ENCODE measurements at places on chromosomes 13 and 19.

DNA sequence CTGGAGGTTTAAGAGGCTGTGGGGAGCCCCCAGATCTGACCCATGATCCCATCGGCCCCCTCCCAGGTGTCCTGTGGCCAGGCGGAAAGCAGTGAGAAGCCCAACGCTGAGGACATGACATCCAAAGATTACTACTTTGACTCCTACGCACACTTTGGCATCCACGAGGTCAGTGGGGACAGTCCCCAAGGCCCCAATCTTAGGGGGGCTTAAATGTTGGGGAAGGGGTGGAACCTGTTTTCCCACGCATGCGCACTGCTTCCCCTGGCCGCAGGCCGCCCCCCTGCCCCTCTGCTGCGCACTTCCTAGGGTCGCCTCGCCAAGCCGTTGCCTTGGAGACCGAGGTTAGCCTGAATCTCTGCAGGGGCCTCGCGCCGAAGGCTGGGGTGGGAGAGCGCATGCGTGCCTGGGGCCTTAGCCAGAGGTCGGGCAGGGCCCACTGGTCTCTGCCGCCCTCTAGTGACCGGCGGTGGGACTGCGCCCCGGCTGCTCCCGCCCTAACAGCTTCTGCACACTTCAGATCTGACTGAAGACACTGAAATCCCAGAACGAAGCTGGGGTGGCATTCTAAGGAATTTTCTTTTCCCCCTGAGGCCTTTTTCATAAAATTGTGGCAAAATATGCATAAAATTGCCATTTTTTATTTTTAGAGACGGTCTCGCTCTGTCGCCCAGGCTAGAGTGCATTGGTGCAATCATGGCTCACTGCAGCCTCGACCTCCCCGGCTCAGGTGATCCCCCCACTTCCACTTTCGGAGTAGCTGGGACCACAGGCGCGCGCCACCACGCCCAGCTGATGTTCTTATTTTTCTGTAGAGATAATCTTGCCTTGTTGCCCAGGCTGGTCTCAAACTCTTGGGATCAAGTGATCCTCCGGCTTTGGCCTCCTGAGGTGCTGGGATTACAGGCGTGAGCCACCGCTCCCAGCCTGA, 3.6 kb downstream of the PRMT1 start:
- H3K27me3 ChIP-seq = no peaks in the 10 kb centered on the region
- H3K4me1 ChIP-seq = peaks cover 30% of the 10 kb centered on the region
- DNase-seq = peak; percentile 96
- peak overlapping the region; percentile 81 for H3K27ac ChIP-seq
- H3K36me3 ChIP-seq = peaks cover 45% of the 10 kb centered on the region
- peak overlapping the region; percentile 98 for H3K4me3 ChIP-seq

GRCh38 chr19:56577719-56578602, 10.7 kb downstream of the ZNF470 start:
- H3K36me3 ChIP-seq = peaks cover 73% of the 10 kb centered on the region
- H3K4me1 ChIP-seq = no peaks in the 10 kb centered on the region
- no peaks in the 10 kb centered on the region for H3K27me3 ChIP-seq
- H3K27ac ChIP-seq = no peak overlapping the region
- H3K4me3 ChIP-seq = no peak overlapping the region
- no peak for DNase-seq

DNA sequence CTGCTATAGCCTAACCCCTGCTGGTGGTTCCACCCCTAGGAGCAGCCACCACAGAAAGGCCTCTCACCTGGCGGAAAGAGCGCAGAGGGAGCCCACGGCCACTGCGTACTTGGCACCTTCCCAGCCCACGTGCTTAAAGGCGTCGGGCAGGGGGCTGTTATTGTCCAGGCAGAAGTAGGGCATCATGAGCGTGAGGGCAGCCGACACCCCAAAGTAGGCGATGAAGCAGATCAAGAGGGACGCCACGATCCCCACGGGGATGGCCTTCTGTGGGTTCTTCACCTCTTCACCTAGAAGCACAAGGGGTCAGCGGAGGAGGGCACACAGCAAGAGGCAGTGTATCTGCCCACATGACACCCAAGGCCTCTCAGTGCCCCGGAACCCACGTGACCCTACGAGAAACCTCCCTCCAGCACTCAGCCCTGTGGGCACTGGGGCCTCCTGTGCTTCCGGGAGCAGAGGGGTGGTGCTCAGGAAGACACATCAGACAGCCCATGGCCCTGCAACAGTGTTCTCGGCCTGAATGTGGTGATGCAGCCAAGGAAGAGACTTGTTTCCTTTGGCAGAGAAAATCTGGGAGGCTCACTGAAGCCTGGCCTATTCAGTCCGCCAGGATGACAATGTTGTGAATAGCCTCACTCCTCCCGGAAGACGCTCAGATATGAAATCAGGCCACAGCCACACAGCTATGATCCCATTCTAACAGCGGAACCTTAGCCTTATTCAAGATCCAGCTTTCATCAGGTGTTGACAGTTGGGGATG, 72.1 kb downstream of the SLC7A1 start:
- no peak for DNase-seq
- no peaks in the 10 kb centered on the region for H3K4me1 ChIP-seq
- H3K27me3 ChIP-seq = no peaks in the 10 kb centered on the region
- H3K27ac ChIP-seq = no peak overlapping the region
- H3K36me3 ChIP-seq = peaks cover 66% of the 10 kb centered on the region

DNA sequence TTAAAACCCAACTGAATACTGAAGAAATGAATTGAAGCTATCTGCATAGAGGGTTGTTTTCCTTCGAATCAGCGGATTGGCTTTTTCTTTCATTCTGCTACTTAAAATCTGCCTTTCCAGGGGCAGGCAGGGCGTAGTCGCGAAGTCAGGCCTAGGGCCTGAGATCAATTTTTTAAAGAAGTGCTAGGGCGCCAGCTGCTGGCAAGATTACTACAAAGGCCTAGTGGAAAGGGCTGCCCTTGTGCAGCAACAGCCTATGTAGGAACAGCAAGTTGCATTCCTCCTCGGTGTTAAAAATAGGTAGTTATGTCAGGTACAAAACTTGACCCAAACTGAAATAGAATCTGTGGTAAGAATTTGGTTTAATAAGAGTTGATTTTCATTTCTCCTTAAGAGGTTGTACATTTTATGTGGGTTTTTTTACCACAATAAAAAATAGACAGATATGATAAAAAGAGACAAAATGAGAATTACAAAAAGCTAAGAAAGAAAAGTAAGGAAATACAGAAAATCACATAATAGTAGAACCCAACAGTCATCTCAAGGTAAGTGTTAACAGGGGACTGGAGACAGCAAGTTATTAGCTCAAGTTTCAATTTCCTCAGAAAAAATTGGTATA, 9.5 kb upstream of the URAD start:
- no peaks in the 10 kb centered on the region for H3K4me1 ChIP-seq
- H3K36me3 ChIP-seq = no peaks in the 10 kb centered on the region
- DNase-seq = peak; percentile 60
- no peaks in the 10 kb centered on the region for H3K27me3 ChIP-seq

GRCh38 chr13:48979892-48980291, 4.2 kb downstream of the FNDC3A start:
- DNase-seq = no peak
- peaks cover 24% of the 10 kb centered on the region for H3K36me3 ChIP-seq
- H3K4me1 ChIP-seq = peaks cover 40% of the 10 kb centered on the region
- no peaks in the 10 kb centered on the region for H3K27me3 ChIP-seq
- peak overlapping the region; percentile 45 for H3K4me3 ChIP-seq
- H3K27ac ChIP-seq = peak overlapping the region; percentile 68

DNA sequence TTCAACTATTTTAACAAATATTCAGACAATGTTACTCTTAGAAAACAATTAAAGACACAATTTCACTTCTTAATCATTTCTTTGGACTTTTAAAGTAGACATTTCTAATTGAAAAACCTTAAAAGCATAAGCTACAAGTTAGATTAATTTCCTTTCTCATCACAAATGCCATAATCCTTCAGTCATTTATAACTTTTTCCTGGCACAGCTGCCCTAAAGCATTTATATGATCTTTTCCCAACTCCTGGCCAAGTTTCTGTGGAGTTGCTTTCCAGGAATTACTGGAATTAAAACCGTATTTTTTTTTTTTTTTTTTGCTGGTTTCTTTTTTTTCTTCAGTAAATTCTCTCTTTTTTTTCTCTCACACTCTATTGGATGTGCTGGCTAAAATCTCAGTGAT, 615.9 kb downstream of the TBC1D4 start:
- H3K27ac ChIP-seq = no peak overlapping the region
- no peak overlapping the region for H3K4me3 ChIP-seq
- no peaks in the 10 kb centered on the region for H3K36me3 ChIP-seq

DNA sequence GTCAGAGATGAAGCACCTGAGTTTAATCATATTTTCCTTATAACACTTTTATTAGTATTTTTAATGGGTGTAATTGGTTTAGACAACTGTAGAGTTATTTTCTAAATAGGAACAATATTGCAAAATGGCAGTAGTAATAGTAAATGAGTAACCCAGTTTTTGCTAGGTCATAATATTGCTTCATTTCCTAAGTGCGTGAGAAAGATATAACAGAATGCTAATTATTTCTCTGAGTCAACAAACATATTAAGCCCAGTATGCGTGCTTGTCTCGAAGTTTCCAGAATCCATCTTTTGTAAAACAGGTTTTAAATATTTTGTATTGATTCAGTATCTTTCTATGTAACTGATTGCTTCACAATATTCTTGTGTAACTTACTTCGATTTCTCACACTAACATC, 315.3 kb downstream of the MYO16 start:
- no peak for DNase-seq
- no peaks in the 10 kb centered on the region for H3K36me3 ChIP-seq
- peaks cover 2% of the 10 kb centered on the region for H3K27me3 ChIP-seq
- H3K27ac ChIP-seq = no peak overlapping the region

DNA sequence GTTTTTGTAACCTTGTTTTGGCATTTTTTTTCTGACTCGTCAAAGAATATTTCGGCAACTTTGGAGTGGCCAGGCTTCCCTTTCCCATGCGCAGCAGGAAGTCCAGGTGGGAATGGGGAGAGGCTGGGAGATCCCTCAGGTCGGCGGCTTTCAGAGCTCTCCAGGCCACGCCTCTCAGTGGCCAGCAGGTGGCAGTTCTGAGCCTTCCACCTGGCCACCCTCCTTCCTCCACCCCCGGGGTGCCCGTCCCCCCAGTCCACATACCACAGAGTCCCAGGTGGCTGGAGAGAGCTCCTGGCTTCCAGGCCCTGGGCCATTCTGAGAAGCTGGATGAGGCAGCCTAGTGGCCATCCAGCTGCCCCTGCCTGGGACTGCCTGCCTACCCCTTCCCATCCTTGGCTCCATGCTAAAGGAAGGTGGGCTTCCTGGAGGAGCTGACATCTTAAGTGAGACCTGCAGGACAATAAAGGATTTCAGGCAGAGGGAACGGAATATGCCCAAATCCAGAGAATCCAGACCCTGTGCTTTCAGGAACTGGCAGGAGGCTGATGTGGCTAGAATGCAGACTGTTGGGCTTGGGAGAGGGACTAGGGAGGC, 46.3 kb downstream of the CCNE1 start:
- no peak overlapping the region for H3K4me3 ChIP-seq
- H3K27me3 ChIP-seq = peaks cover 3% of the 10 kb centered on the region
- H3K4me1 ChIP-seq = peaks cover 3% of the 10 kb centered on the region
- DNase-seq = peak; percentile 55

- H3K4me1 ChIP-seq = peaks cover 34% of the 10 kb centered on the region
- peak; percentile 92 for DNase-seq
- peaks cover 4% of the 10 kb centered on the region for H3K36me3 ChIP-seq
- H3K27me3 ChIP-seq = peaks cover 2% of the 10 kb centered on the region
- H3K27ac ChIP-seq = no peak overlapping the region
Measured at GRCh38 chr19:8578642-8579265, 1.5 kb upstream of the MYO1F start.

DNA sequence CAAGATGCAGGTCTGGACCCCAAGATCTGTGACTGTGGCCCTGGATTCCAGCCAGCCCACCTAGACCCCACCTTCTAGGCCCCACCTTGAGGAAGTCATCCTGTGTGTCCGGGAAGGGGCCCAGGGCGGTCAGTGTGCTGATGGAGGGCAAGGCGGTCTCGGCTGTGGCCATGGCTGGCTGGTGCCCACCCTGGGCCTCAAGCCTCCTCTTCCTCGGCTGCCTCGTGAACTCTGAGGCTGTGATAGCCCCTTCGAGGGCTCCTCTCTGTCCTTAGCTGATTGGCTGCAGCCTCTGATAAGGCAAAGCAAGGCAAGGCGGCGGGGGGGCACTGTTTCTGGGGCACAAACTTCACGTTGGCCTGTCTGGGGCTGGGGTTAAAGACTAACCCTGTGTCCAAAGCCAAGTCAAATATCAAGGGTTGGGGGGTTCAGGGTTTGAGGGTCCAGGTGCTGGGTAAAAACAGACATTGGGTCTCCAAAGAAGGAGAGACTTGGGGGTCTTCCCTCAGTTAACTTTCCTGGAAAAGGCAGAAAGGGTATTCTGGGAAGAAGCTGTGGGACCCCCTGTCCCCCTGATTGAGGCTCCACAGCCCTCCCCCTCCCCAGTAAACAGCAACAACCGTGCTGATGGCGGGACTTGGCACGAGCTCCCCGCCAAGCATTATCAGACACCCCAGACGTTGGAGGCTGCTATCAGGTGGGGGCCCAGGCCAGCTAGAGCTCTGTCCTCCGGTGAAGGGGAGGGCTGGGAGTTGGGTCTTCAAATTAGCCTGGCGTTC, at the start of gene KLF1:
Gene KLF1, minus strand, starts transcription at position 233 of the 779 bp plus-strand sequence. Its CDS starts 61 bp downstream, at position 172.
- peaks cover 3% of the 10 kb centered on the region for H3K36me3 ChIP-seq
- peaks cover 22% of the 10 kb centered on the region for H3K4me1 ChIP-seq
- no peaks in the 10 kb centered on the region for H3K27me3 ChIP-seq
- peak within 1 kb of the TSS; percentile 64 for H3K4me3 ChIP-seq
- no peak within 1 kb of the TSS for H3K27ac ChIP-seq

DNA sequence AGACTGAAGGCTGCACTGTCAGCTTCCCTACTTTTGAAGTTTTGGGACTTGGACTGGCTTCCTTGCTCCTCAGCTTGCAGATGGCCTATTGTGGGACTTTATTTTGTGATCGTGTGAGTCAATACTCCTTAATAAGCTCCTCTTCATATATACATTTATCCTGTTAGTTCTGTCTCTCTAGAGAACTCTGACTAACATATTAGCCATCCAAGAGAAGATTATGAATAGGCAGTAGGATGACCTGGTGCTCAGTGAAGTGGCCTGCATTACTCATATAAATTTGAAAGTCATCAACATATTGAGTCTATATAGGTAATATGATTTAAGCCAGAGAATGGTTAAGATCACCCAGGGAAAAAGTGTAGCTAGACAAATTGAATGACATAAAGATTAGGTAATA, 136.3 kb upstream of the UFM1 start:
- DNase-seq = no peak
- no peak overlapping the region for H3K27ac ChIP-seq
- H3K27me3 ChIP-seq = no peaks in the 10 kb centered on the region
- no peaks in the 10 kb centered on the region for H3K36me3 ChIP-seq

GRCh38 chr13:103883698-103884097, 817.5 kb upstream of the SLC10A2 start:
- DNase-seq = no peak
- H3K27me3 ChIP-seq = no peaks in the 10 kb centered on the region
- no peak overlapping the region for H3K4me3 ChIP-seq
- no peaks in the 10 kb centered on the region for H3K36me3 ChIP-seq
- H3K27ac ChIP-seq = no peak overlapping the region

GRCh38 chr13:98514288-98514687, 62.6 kb downstream of the STK24 start:
- H3K4me3 ChIP-seq = peak overlapping the region; percentile 7
- peak overlapping the region; percentile 93 for H3K27ac ChIP-seq
- peaks cover 72% of the 10 kb centered on the region for H3K36me3 ChIP-seq
- H3K27me3 ChIP-seq = no peaks in the 10 kb centered on the region

Data from activated CD8-positive, alpha-beta T cell treated with anti-CD3 and anti-CD28 coated beads for 36 hours (primary cell).